ENCODE measurements at places on chromosomes 4 and X. TPM values are rescaled to one million over a fixed set of nuclear protein-coding genes. Genes with fewer than 3 reads are reported as not detected.
A peak's percentile ranks its signal among the peaks of the same experiment; 100 is the strongest.

GRCh38 chr4:109207061-109207460 lies 95.4 kb downstream of the COL25A1 start:
- peak; percentile 68 for DNase-seq

The FAM47A gene
- total RNA-seq, result not detected

The LRCH2 gene
- total RNA-seq, result 12.6 TPM

The CLCN4 gene
- total RNA-seq, result 6.5 TPM

The SATL1 gene
- not detected for total RNA-seq

The CSAG1 gene
- not detected for total RNA-seq

- no peak for DNase-seq
These were observed 1317.2 kb downstream of the PCDH7 start for GRCh38 chr4:32037399-32037798.

- DNase-seq, result no peak
These were observed 599.7 kb upstream of the TENM3 start for GRCh38 chr4:181643466-181643865.

- no peak for DNase-seq
These were observed 657.2 kb upstream of the DIAPH2 start for GRCh38 chrX:96027407-96027806.

The OPHN1 gene
- 11.7 TPM for total RNA-seq

DNA sequence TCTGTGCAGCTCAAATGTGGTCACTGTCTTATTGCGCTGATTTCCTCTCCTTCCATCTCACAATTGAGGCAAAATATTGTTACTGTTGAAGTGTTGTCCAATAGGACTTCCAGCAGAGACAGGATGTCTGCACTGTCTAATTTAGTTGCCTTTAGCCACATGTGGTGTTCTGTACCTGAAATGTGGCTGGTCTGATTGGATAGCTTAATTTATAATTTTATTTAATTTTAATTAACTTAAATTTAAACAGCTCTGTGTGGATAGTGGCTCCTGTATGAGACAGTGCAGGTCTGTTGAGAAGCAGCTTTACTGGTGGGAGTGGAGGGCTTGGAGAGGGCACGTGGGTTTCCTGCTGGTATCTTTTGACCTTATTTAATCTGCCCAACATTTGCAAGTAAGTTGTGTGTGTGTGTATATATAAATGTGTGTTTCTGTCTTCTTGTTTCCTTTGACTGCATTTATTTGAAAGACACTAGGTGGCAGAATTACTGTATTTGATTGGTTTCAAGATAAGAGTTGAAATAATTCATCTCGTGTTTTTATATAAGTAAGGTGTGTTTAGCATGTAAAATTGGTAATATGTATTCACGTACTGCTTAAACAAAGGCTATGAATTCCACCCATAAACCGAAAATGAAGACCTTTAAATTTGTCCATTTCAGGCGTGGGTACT lies 55.3 kb upstream of the MSANTD1 start:
- peak; percentile 53 for DNase-seq

GRCh38 chrX:54721424-54721823 lies 76.6 kb downstream of the ITIH6 start:
- DNase-seq, result peak; percentile 10

DNA sequence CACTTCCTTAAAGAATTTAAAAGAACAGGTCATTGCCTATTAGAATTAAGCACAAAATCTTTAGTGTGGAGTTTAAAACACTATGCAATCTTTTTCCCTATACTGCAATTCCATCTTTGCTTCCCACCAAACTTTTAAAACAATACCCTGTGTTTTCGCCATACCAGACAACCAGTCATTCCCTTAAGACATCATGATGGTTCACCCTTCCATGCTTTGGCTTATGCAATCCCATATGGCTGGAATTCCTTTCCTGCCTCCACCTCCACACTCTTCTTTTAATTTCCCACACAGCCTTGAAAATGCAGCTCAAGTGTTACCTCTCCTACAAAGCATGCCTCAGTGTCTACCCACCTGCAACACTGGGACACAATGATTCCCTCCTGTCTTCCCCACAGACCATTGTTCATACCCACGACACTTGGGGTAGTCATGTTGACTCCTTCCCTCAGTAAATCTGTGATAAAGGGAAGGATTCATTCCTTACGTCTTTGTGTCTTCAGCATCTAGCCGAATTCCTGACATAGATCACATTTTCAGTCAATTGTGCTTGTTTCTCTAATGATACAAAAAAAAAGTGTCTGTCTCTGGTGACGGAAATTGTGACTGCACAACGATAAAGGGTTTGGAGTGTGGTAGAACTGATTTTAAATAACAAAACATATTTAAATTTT lies 166.3 kb downstream of the FNIP2 start:
- no peak for DNase-seq

DNA sequence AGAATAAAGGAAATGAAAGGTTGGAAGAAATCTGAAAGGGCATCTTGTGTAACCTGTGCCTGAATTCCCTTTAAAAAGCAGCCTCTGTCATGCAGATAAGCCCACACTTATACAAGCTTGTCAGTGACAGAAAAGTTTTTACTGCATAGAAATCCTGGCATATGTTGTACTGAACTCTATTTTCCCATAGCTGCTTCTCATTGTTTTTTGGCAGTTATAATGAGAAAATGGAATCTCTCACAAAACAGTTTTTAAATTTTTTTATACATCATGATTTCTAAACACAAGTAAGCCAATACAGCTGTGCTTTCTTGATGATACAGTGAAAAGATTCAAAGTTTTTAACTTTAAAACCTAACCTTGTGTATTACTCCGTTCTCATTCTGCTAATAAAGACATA lies 511.4 kb upstream of the ARX start:
- no peak for DNase-seq

The WDR19 gene
- total RNA-seq, result 33.0 TPM

GRCh38 chr4:187606581-187606980 lies 389.0 kb upstream of the ZFP42 start:
- DNase-seq, result peak; percentile 88

The RGS12 gene
- total RNA-seq, result 56.3 TPM

- no peak for DNase-seq
These were observed 73.3 kb downstream of the ALPK1 start for GRCh38 chr4:112370466-112370865.

The RHOXF2 gene
- total RNA-seq, result not detected

GRCh38 chrX:134801267-134801666 lies 143.0 kb upstream of the PLAC1 start:
- DNase-seq, result peak; percentile 71

The NKX3-2 gene
- total RNA-seq, result 0.05 TPM

The MAGEC3 gene
- total RNA-seq, result not detected

DNA sequence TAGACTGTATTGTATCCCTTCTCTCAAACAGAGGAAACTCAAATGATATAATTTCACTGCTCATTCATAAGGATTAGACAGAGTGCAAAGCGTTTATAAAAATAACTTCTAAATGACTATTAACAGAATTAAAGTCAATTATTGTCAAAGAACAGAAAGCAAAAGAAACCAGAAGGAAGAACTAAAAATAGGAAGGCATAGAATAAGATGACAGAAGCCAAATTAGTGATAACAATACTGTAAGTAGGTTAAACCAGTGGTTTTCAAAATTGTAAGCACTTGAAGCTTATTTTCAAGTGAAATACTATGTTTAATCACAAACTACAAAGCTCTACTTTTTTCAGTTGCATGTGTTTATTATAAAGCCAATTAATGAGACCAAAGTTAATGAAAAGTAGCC lies 305.2 kb downstream of the PPP1R2C start:
- no peak for DNase-seq

DNA sequence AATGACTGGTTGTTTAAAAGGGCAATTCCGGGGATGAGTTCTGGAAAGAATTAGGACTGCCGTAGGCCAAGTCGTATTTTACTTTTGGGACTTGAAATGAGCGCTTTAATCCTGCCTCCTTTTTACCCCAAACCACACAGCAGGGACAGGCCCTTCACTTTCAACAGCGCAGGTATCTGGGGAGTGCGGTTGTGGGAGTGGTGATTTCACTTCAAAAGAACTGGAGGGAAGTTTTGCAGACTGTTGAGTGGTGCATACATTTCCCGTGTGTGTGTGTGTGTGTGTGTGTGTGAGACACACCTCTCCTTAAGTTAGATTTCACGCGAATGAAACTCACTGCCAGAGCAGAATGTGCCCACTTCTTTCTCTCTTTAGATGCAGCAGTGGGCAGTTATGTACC lies 2.8 kb downstream of the NHS start:
- no peak for DNase-seq

The PARM1 gene
- 0.09 TPM for total RNA-seq

DNA sequence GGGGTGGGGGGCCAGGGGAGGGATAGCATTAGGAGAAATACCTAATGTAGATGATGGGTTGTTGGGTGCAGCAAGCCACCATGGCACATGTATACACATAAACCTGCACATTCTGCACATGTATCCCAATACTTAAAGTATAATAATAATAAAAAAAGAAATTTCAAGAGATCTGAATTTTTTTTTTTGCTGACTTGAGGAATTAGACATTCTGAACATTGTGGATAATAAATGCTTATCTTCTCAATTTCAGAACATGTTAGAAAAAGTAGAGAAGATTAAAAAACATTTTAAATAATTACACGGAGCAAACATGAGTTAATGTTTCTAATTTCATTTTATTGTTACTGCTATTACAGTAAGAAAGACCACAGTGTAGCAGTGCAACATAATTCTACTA lies 230.4 kb downstream of the DTHD1 start:
- no peak for DNase-seq

GRCh38 chr4:124409044-124409443 lies 303.5 kb downstream of the ANKRD50 start:
- no peak for DNase-seq

DNA sequence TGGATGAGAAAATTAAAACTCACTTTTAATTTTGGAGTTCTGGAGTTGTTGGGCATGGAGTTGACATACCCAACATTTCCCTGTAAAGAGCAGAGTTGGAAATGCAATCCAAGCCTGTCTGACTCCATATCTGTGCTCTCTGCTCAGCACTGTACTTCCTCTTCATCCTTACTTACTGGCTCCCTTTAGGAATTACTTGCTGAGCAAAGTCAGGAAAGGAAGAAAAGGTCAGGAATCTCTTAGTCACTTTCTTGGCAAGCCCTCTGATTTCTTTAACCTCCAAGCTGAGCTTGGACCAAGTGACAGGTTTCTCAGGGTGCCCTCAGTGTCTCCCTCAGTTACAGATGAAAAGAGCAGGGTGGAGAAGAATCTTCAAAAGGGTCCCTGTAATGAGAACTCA lies 501.5 kb downstream of the ZIC3 start:
- no peak for DNase-seq

The SPANXD gene
- total RNA-seq, result not detected

The RTL5 gene
- 0.47 TPM for total RNA-seq

GRCh38 chr4:48706736-48707135 lies 73.3 kb downstream of the FRYL start:
- DNase-seq, result no peak

The HSFX4 gene
- total RNA-seq, result not detected

The VGLL1 gene
- not detected for total RNA-seq

DNA sequence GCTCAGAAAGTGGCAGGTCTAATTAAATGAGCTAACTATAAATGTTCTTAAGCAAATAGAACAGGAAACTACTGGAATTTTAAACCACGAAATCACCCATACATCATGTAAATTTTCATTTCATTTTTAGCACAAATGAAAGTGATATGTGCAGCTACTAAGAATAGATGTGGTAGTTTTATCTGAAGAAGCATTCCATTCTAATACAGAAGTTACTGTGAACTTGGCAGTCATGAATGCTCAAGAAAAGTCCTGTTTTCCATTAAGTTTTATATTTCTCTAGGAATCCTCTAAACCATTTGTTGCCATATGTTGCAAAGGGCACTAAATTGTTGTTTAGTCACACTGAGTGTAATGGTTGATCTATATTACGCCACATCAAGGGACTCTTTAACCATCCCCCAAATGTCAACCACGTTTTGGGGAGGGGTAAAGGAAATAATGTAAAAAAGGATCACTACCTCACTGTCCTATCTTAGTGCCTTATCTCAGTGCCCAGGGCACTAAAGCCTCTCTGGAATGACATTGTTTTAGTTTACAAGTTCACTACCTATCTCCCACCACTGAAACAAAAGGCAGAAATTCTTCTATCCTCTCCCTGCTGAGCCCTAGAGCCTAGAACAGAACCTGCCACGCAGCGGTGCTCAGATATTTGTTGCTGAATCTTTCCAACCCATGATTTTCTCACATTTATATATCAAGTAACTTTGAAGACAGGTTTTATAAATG lies 118.0 kb downstream of the SHISA3 start:
- no peak for DNase-seq

The ABLIM2 gene
- total RNA-seq, result 8.8 TPM

DNA sequence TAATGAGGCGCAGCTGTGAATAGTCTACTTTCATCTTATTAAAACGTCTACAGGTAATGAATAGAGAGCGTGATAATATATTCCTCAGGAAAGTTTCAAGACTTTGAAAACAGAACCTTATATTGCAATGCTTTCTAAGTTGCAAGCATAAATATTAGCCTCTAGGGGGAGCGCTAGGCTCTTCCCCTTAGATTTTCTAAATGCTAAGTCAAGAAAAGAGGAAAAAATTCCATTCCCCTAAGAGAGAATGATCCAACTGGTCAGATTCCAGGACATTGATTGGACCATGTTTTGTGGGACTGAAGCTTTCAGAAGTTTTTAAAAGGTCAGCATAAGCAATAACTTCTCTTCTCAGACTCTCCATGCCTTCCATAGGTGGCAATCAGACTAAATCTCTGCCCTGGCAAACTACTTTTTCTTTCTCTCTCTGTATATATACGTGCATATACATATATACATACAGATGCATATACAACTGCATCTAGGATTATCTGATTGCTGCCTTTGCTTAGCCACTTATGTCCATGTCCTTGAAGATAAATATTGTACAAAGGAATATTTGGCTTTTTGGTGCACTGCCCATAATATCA lies 492.9 kb downstream of the INPP4B start:
- DNase-seq, result peak; percentile 81

The TLR2 gene
- total RNA-seq, result 0.51 TPM

DNA sequence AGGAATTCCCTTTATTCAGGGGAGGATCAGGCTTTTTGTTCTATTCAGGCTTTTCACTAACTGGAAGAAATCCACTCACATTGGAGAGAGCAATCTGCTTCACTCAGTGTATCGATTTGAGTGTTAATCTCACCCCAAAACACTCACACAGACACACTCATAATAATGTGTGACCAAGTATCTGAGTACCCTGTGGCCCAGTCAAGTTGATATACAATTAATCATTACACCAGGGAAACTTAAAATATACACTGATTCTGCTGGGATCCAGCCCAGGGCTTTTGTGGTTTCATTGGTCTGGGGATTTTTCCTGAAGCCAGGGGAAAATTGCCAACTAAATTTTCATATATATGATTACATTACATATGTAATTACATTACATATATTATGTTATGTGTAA lies 44.0 kb upstream of the GATB start:
- no peak for DNase-seq

GRCh38 chrX:41796577-41796976 lies 72.6 kb downstream of the GPR82 start:
- no peak for DNase-seq

GRCh38 chr4:128942607-128943006 lies 133.1 kb downstream of the JADE1 start:
- no peak for DNase-seq

GRCh38 chr4:123284168-123284567 lies 112.4 kb upstream of the SPRY1 start:
- peak; percentile 57 for DNase-seq

GRCh38 chr4:42104521-42104920 lies 47.9 kb downstream of the BEND4 start:
- DNase-seq, result no peak
